Femur (tissue), 1 donor: ENCODE measurements at places on chromosomes 2 and 18.

DNA sequence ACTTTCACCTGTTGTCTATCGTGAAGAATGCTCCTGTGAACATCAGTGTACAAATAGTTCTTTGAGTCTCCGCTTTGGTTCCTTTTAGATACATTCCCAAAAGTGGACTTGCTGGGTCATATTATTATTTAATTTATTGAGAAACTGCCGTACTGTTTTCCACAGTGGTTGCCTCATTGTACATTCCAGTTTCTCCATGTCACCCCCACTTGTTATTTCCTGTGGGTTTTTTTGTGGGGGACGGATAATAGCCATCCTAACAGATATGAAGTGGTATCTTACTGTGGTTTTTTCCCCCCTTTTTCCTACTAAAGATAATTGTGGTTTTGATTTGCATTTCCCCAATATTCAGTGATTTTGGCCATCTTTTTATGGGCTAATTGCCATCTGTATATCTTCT is 53.8 kb downstream of the SMCHD1 start:
- DNase-seq = no peak

- no peak for DNase-seq
Measured at GRCh38 chr2:23350041-23350791, 34.8 kb upstream of the KLHL29 start.

- no peak for DNase-seq
Measured at GRCh38 chr18:62279561-62279960, 45.5 kb upstream of the TNFRSF11A start.

GRCh38 chr2:47403609-47404193 is 745 bp downstream of the MSH2 start:
- DNase-seq = no peak

GRCh38 chr18:58168221-58168620 is 124.2 kb downstream of the NEDD4L start:
- no peak for DNase-seq

DNA sequence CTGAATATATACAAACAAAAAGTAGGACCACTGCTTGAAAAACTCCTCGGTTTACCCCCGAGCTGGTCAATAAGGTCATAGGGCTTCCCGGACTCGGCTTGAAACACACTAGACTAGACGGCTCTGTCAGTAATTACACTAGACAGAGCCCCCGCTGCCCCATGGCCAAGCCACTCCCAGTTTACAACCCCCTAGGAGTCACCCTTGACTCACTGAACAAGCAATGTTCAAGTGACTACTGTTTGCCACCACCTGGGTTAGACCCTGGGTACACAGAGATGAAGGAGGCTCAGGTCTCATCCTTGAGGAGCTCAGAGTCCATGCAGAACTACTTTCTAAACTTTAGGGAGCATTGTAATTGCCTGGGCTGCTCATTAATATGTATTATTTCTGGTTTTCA is 13.7 kb upstream of the PRELID3A start:
- DNase-seq = no peak

DNA sequence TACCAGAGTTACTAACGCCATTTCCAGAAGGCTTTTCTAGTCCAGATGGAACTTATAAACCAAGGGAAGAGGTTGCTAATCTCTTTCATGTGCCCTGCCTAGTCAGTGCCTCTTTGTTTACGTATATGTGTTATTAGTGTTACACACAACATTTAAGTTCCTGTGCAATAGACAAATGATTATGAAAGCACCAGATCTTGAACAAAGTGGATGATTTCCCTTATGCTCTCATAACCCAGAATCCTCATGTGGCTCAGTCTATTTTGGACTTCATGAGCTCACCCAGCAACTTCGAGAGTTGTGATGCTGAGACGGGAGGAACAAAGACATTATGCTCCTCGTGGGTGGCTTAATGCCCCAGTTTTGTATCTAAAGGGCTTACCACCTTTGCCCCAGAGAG is 214.4 kb upstream of the SP5 start:
- DNase-seq = no peak

GRCh38 chr2:228847684-228848083 is 423.4 kb downstream of the PID1 start:
- peak; percentile 32 for DNase-seq

DNA sequence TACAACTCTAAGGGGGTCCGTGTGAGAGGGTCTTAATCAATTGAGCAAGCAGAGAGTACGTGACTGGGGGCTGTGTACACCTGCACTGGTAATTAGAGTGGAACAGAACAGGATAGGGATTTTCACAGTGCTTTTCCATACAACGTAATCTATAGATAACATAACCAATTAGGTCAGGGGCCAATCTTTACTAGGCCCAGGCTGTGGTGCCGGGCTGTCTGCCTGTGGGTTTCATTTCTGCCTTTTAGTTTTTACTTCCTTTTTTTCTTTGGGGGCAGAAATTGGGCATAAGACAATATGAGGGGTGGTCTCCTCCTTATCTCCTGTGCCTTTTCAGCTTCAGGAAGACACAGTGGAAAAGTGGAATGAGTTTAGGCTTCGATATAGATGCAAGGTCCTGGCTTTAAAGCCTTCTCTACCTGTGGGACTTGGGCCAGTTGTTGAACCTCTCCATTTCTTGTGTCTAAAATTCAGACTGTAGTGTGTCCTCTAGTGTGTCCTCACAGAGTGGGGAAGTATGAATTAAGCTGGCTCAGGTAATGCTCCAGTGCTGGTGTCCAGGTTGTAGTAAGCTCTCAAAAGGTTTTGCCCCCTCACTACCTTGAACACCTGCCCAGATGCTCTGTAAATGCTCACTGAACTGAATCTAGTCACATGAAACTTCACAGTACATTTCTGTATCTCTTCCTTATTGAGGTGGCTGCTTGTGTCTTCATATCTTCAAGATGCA is 422.8 kb downstream of the SETBP1 start:
- DNase-seq = no peak

DNA sequence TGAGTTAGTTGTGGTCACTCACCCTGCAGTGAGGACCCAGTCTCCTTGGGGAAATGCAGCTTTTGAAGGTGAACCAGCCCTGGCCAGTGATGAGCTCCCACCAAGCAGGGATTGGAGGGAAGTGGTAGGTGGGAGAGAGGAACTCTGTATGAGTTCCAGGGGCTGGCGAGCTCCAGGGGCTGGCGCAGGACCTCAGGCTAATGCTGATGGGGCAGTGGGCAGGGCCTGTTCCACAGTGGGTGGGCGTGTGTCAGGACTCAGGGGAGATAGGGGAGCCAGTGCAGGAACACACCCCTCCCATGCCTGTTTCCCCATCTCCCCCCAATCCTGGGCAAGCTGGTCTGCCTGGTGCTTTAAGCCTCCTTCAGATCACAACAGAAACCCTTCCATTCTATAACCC is 208.4 kb downstream of the DYSF start:
- no peak for DNase-seq

DNA sequence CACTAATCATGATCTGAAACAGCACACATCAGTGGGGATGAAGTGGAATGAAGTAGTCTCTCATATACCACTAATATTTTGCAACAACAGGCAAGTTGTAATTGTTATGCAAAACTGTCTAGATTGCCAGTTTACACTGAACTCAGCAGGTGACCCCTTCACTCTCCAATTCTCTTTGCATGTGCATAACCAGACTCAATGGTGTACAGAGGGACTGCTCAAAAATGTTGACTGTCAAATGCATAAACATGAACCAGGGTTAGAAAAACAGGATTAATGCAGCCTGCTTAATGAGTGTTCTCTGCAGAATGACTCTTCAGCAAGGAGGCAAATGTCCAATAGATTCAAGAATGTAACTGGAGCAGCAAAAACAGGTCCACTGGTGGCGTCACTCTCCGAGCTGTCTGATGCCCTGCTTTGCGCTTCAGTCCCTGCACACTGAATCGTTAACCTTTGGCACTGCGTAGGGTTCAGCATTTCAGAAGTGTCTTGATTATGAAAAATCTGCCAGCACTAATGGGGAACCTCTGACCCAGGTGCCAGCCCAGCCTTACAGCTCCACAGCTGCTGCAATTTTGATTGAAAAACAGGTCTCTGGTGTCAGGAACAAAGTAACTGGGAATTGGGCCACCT is 209.3 kb downstream of the TDRD15 start:
- no peak for DNase-seq

GRCh38 chr2:199697469-199697868 is 153.5 kb downstream of the FTCDNL1 start:
- DNase-seq = no peak

- DNase-seq = no peak
Measured at GRCh38 chr2:159450180-159450579, 163.7 kb upstream of the WDSUB1 start.

- no peak for DNase-seq
Measured at GRCh38 chr2:240288087-240288521, 147.4 kb upstream of the GPC1 start.

GRCh38 chr2:71671203-71671854 is 218.0 kb downstream of the DYSF start:
- peak; percentile 11 for DNase-seq

DNA sequence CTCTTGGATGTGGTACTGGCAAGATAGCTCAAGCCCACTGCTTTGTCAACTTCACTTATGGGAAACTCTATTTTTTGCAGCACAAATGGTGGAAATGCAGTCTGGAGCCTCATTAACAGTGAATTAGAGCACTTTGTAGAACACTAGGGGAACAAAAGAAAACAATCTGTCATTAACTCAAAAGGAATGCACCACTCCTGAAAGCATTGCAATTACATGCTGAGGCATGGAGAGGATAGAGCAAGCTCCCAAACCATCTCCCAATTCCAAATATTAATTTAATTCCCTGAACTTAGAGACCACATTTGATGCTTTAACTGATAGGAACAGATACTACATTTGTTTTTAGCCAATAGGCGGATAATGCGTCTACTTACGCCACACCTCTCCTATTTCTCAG is 32.8 kb upstream of the TANC1 start:
- no peak for DNase-seq

DNA sequence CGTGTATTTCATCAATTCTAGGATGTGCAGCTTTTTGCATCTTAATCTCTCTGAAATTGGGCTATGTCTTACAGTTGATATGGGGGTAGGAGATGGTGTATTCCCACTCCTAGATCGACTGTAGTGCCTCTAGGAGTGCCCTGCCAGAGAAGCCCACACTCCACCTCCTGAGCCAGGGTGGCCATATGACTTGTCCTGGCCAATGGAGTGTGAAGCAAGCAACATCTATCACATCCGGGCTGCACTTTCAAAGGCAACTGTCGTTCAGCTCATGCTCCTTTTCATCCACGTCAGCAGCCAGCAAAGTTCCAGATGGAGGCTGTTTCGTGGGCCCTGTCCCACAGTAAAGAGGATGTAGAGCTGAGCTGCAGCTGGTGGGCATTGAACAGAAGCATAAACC is 149.4 kb upstream of the SLC1A4 start:
- peak; percentile 37 for DNase-seq

- no peak for DNase-seq
Measured at GRCh38 chr2:212970132-212970531, 181.3 kb downstream of the IKZF2 start.

DNA sequence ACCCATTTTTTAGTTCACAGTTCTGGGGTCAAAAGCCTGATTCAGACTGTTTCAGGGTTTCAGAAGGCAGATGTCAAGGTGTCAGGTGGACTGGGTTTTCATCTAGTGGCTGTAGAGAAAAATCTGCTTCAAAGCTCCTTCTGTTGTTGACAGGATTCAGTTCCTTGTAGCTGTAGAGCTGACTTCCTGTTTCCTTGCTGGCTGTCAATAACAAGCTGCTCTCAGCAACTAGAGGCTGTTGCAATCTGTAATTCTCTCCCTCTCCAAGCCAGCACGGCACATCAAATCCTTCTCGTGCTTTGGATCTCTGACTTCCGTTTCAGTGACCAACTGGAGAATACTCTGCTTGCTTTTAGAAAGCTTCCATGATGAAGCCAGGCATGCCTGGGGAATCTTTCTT is 179.4 kb downstream of the DOK6 start:
- no peak for DNase-seq

GRCh38 chr2:200604571-200605255 is 18.9 kb downstream of the AOX1 start:
- DNase-seq = no peak

GRCh38 chr18:37270038-37270665 is 295.4 kb downstream of the CELF4 start:
- peak; percentile 68 for DNase-seq

DNA sequence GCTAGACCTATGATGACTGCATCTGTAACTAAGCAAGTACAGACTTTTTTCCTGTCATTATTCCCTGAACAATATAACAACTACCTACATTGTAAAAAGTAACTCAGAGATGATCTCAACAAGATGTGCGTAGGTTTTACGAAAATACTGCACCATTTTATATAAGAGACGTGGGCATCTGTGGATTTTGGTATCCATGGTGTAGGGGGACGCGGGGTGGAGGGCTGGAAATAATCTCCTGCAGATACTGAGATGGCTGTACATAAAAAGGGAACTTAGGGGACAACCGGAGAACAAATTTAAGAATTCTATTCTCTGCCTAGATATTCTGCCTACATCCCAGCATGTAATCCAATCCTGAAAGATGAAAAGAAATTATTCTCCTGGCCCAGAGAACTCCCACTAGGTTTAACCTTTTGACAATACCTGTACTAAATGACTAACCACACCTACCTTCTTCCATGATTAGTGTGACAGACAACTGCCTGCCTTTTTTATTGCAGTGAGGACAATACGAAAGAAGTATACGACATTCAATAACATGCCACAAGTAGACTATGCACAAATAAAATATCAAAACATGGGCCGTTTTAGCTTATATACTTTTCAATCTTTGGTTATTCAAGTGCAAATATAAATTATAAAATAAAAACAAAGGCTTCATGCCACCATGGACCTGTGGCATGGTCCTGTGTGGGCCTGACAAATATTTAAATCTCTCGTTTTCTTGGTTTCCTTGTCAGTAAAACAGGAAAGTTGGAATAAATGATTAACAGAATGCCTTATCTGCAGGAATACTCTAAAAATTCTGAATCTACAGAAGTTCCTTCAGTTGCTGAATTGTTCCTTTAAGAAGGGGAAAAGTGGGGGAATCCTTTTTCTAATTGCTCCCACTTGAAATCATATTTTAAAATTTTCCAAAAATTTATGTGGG is 46.3 kb downstream of the RTN4 start:
- no peak for DNase-seq

DNA sequence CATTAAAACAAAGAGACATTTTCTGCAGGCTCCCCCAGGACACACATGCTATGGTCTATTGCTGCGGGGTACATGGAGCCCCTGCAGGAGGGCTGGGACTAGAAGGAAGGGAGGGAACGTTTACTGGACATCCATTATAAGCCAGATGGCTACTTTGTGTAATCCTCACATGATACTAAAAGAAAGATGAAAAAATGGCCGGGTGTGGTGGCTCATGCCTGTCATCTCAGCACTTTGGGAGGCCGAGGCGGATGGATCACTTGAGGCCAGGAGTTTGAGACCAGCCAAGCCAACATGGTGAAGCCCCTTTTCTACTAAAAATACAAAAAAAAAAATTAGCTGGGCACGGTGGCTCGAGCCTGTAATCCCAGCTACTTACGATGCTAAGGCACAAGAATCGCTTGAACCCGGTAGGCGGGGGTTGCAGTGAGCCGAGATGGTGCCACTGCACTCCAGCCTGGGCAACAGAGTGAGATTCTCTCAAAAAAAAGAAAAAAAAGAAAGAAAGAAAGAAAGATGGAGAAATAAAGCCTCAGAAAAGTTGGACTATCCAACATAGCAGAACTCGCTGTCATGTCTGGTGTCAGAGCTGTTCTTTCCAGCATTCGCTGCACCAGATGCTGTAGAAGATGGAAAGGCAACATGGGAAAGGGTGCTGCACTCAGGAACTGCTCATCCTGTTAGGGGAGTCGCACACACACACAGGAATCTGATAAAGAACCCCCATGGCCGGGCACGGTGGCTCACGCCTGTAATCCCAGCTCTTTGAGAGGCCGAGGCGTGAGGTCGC is 7.8 kb upstream of the MYCN start:
- no peak for DNase-seq

- no peak for DNase-seq
Measured at GRCh38 chr2:54100772-54101171, 14.6 kb upstream of the ACYP2 start.
